Hindlimb muscle (tissue), 1 donor: ENCODE measurements at places on chromosomes 7 and 10.
A peak's percentile ranks its signal among the peaks of the same experiment; 100 is the strongest.

GRCh38 chr7:44309271-44310091 lies 15.9 kb downstream of the CAMK2B start:
- DNase-seq = peak; percentile 69

DNA sequence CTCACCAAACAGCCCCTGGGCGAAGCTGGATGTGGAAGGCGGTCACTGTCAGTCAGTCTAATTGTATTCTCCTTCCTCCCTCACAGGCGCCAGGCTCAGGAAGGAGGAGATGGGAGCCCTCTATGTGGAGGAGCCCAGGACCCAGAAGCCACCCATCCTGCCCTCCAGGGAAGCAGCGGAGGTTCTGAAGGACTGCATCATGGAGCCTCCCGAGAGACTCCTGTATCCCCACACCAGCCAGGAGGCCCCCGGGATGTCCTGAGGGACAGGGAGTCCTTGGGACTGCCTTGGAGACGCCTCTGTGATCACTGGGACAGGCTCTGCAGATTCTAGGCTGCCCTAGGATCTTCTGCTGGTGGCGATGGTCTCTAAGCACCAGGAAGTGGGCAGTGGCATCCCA lies 9.7 kb upstream of the ATP6V0E2 start:
- no peak for DNase-seq

DNA sequence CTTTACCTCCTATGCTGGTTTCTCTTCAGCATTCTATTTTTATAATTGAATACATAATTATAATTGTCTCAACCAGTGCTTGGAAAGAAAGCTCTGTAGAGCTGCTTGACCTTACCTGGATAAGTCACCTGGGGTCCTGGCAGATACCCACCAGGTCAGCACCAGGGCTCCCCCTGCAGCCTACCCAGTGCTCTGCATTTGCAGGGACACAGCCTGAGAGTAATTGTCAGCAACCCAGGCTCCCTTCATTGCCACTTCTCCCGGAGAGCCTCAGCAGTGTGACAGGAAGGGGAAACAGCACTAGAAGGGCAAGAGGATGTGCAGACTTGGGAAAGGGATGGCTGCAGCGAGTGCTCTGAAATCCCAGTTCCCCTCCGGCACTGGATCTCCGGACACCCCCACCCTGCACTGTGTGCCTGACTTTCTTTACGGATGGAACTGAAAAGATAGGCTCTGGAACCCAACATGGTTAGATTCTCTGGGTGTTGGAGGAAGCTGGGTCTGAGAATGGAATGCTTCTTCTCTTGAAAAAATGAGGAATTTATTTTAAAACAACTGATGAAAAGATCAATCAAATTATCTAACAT lies 11.4 kb upstream of the PAX4 start:
- no peak for DNase-seq

DNA sequence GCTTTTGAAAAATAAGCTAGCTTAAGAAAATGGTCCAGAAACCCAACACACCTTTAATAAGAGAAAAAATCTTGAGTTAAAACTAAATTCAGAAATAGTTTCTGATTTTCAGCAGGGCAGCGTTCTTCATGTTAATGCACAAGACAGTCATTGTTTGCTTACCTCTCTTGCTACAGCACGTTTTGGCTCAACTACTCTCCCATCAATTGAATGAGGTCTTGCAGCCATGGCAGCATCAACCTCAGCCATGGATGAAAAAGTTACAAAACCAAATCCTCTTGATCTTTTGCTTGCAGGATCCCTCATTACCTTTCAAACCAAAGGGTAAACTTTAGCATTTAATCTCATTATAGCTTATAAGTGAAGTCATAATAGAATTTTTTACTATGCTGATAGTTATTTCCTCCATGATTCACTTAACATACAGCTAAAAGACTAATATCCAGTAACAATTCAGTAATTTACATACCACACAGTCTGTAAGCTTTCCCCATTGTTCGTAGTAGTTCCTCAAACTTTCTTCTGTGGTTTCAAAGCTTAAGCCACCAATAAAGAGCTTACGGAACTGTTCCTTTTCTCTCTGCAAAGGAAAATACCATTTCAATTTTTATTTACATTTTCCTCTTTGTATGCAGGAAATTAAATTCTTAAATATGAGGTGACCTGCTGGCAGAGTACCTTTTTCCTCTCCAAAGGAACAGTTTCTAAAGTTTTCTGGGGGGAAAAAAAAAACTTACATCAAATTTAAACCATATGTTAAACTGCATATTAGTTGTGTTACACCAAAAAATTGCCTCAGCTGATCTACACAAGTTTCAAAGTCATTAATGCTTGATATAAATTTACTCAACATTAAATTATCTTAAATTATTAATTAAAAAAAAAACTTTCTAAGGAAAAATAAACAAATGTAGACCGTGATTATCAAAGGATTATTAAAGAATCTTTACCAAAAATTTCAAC lies 3.1 kb downstream of the HNRNPA2B1 start:
- DNase-seq = no peak

GRCh38 chr7:94323844-94324243 lies 70.9 kb upstream of the COL1A2 start:
- DNase-seq = peak; percentile 67
